NCI-H69 (cell line): ENCODE measurements at places on chromosomes 7 and 10.

DNA sequence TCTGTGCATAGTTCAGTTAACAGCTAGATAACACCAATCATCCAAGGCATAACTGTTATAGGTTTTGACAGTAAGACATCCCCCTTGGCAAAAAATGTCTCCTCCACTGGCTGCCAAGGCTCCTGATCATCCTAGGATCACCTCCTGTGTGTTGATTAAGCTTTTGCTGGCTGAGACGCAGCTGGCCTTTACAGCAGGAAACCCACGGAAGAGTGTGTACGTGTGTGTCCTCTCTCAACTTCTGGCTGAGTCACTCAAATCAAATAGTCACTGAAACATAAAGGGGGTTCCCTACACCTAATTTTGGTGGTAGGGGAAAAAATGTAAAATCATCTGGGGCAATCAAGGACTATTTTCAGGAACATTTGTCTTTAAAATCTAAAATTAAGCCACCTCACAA is 208.8 kb downstream of the CTNNA3 start:
- no peak for DNase-seq

DNA sequence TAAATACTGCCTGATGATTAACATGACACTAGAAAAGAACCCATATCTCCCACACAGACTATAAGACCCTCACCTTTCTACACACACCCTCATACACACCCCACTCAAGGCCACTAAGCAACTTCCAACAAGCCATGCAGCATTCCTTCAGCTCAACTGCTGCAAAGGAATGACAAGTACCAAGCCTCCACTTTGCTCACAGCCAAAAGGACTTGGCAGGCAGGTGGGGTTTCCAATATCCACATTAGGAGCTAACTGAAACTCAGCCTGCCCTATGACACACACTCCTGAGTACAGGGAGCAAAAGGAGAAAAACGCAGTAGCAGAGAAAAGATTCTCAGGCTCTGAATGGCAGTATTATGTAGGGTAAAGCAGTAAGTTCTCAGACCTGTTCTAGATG is 13.4 kb downstream of the USP54 start:
- DNase-seq = no peak

GRCh38 chr10:132346806-132347205 is 14.8 kb downstream of the LRRC27 start:
- no peak for DNase-seq

DNA sequence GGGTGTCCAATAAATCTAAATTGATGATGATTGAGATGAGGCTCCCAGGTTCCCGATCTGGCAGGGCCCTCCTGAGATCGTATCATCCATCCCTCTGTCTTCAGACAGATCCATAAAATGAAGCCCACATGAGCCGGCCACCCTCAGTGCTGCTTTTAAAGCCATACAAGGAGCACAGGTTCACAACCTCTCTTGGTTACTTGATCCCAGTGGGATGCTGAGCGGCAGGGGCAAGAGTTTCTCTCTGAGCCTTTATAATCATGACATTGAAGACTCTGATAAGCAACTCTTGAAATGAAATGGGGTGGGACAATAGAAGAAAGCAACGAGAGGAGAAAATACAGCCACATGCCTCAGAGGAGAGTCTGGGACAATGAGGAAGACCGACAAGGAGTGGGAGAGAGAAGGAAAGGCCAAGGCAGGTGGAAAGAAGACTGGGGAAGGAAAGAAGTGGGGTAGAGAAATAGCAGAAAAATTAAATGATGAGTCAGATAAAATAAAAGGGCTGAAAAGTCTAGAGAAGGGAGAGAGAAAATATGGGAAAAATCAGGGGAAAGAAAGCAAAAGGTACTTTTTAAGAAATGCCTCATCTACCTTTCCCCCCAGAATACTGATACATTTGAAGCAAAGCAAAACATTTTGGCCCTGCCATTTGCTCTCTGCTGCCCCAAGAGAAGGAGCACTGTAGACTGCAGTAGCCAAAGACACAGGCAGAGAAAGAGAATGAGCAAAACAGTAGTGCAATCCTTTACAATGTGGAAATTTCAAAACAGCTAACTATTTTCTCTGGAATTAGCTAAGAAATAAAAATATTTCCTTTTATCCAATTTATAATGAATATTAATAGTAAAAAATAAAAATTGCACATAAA is 14.6 kb downstream of the GBX1 start:
- DNase-seq = no peak

- DNase-seq = no peak
Observed at GRCh38 chr10:130618647-130619046, 482.5 kb downstream of the GLRX3 start.

DNA sequence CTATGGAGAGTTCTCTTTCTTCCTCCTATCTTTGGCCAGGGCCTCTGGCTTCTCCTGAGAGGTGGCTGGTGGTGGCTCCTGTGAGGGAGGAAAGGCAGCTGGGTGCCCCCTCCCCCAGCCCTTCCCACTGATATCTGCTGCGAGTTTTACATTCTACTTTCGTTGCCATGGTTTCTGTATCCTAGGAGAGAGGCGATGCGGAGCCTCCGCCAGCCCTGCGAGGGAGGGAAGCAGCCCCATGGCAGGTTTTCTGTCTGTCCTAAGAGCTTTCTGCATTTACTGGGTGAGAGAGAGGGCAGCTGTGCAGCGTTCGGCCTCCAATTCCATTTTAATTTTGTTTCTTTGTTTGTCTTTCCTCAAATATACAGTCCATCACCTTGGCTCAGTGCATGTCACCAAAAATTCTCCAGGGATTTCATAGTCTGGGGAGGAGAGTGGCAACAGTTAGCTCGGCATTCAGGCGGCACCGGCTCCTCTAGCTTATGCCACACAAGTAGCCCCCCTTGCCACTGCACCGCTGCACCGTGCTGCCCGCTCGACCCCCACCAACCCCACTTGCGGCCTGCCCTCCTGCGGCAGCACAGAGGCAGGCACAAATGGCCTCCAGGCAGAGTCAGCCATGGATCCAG is 20.4 kb downstream of the DNAJB12 start:
- peak; percentile 94 for DNase-seq

DNA sequence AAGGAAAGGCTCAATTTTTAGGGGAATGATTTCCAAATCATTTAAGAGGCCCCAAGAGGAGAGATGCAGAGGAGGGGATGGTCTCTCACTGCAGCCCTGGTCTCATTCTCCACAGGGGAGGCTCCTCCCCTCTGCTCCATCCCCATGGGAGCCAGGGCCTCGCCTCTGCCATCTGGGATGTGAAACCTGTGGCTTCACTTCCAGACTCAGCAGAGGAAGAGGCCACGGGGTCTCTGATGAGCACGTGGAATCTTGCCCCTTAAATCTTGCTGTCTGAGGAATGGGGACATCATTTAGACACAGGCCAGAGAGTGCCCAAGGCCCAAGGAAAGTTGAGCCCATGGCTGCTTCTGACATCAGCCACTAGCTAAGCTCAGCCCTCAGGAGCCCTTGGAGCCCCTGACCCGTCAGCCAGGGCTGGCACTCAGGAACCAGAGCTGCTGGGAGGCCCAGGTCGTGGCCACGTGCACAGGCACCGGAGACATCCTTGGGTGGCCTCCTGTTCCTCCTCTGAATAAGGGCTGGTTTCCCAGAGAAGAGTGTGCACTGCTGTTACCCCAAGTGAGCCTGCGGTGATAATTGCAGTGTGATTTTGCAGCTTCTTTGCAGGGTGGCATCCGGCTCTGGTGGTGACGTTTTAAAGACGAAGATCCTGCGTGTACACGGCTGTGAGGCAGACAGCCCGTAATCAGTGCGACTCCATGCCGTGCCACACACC is 50.5 kb downstream of the VIPR2 start:
- peak; percentile 83 for DNase-seq

- no peak for DNase-seq
Observed at GRCh38 chr7:81280531-81280930, 361.7 kb upstream of the SEMA3C start.

- DNase-seq = no peak
Observed at GRCh38 chr7:109842386-109842785, 1248.5 kb upstream of the LRRN3 start.

- DNase-seq = peak; percentile 75
Observed at GRCh38 chr10:49610114-49610457, at the start of gene SLC18A3. Gene SLC18A3 (plus strand): TSS chr10:49610310. CDS start chr10:49610741, 431 bp downstream.

DNA sequence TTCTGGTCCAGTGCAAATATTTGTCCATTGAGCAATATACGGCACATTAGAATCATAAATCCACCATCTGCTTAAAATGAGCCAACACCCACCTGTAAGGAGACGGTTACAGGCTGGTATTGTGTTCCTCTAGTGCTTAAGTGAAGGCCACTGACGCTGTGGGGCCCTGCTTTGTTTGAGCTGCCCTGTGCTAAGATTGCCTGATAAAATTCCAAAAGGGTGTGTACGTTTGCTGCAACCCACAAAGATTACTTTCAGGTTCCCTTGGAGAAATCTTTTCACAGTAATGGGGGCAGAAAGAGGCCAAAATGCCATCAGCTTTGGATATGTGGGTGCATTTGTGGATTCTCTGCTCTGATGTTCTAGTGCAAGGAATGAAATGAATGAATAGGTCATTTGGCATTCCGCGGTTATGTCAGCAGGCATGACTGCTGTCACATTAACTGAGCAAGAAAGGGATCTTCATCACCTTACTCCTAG is 34.4 kb downstream of the AGR3 start:
- DNase-seq = peak; percentile 97

GRCh38 chr7:22894546-22894945 is 71.9 kb upstream of the TOMM7 start:
- no peak for DNase-seq

DNA sequence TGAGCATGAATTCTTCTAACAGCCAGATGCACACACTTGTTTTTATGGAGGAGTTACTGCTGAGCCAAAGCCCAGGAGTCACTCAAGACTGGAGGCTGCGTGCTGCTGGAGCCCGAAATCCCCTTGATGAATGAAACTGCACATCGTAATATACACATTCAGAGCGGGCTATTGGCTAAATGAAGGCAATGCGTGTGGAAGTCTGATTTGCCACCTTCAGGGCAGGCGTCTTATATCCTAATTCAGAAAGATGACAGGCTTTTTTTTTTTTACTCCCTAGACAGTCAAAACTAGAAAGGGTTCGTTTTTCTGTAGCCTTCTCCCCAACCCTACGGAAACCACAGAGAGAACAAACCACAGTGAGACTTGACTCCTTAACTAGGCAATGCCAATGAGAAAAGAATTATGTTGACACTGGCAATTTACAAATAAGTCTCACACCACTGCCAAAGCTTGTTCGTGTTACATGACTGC is 227.2 kb upstream of the KLF14 start:
- DNase-seq = no peak

- DNase-seq = no peak
Observed at GRCh38 chr10:93224005-93224779, 150.5 kb downstream of the CYP26A1 start.
